ENCODE measurements at places on chromosomes 12 and 14. TPM values are rescaled to one million over a fixed set of nuclear protein-coding genes. Genes with fewer than 3 reads are reported as not detected.

The VWF gene
- total RNA-seq: 0.23 TPM

The USP44 gene
- total RNA-seq: 4.3 TPM

The CLEC12A gene
- total RNA-seq: not detected

DNA sequence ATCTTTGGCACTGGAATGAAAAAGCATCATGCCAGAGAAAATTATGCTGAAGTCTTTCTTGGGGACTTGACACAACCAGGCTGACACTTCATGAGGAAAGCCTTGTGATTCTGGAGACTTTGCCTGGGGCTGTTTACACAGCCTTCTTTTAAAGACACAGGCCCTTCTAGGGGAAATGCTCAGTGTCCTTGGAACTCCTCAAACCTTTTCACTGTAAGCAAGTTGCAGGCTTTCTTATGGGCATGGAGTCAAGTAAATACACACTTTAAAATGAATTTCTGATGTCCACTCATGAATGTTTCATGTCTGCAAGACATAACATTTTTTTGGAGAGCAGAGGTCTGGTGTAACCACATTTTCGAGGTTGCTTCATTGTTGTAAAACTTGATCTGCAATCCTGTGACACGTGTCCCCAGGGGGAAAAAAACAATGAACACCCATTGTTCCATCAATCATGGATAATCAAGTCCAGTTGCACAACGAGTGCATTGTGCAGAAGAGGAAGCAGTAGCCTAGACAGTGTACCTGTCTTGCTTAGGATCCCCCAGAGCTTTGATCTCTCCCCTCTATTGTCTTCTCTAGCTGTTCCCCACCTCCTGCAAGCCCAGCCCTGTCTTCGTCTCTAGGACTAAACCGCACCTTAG is 155.1 kb upstream of the PRICKLE1 start:
- no peak overlapping the region for H3K27ac ChIP-seq
- no peaks in the 10 kb centered on the region for H3K27me3 ChIP-seq
- peak; percentile 44 for DNase-seq
- peaks cover 21% of the 10 kb centered on the region for H3K4me1 ChIP-seq

DNA sequence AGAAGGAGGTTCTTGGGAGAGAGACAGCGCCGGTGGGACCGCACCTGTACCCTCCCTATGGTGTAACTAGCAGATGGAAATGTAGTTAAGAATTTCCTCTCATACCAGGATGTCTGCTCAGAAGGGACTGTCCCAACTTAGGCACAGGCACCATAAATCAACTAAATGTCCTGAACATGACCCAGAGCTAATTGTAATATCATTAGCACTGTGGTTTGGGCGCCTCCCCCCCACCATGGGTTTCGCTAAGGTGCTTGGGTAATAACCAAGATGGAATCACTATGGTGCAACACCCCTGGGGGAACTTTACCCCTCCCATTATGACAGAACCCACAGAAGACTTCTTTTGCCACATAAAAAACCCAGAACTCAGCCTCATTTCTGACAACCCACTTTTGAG is 15.9 kb downstream of the ZNF641 start:
- H3K36me3 ChIP-seq: no peaks in the 10 kb centered on the region
- H3K27me3 ChIP-seq: no peaks in the 10 kb centered on the region
- DNase-seq: no peak
- no peak overlapping the region for H3K4me3 ChIP-seq
- H3K4me1 ChIP-seq: no peaks in the 10 kb centered on the region

DNA sequence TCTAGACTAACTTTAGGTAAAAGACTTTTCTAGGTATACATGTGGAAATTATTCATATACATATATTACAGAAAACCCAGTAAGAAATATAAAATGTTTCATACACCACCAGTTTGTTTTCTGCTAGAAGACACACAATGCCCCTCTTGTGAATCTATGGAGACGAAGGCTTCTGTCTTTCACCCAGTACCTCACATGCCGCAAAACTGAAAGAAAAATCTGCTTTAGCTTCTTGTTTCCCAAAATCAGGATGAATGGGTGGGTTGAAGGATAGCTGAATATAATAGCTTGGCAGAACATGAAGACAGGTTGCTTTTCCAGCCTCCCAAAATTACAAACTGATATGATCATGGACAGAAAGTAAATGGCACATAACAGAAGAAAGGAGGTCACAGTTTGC is 1.3 kb downstream of the TAS2R30 start:
- H3K27ac ChIP-seq: no peak overlapping the region
- no peak overlapping the region for H3K4me3 ChIP-seq
- no peaks in the 10 kb centered on the region for H3K36me3 ChIP-seq

- H3K4me3 ChIP-seq: no peak overlapping the region
- no peaks in the 10 kb centered on the region for H3K36me3 ChIP-seq
- H3K27ac ChIP-seq: no peak overlapping the region
- H3K27me3 ChIP-seq: no peaks in the 10 kb centered on the region
- no peaks in the 10 kb centered on the region for H3K4me1 ChIP-seq
Observed at GRCh38 chr12:119204131-119204530, 25.4 kb downstream of the HSPB8 start.

The NANOG gene
- 0.16 TPM for total RNA-seq

DNA sequence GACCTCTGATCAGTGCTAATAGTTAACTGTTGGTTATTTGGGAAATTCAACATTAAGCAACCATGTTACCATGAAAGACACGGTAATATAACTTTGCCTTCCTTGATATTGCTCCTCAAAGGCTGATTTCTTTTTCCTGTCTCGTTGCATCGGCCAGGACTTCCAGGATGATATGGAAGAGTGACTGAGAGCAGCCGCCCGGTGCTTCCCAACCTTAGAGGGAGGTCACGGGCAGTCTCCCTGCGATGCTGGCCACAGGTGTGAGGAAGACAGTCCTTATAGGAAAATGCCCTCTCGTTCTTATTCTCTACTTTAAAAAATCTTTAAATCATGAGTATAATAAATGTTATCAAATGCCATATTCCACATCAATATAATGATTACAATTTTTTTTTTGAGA is 33.1 kb upstream of the GPR132 start:
- H3K36me3 ChIP-seq: no peaks in the 10 kb centered on the region
- H3K4me1 ChIP-seq: peaks cover 4% of the 10 kb centered on the region
- H3K27me3 ChIP-seq: peaks cover 6% of the 10 kb centered on the region
- DNase-seq: no peak

GRCh38 chr12:33587784-33588712 is 148.4 kb upstream of the SYT10 start:
- peaks cover 7% of the 10 kb centered on the region for H3K4me1 ChIP-seq
- no peaks in the 10 kb centered on the region for H3K36me3 ChIP-seq
- DNase-seq: peak; percentile 79
- no peak overlapping the region for H3K4me3 ChIP-seq
- H3K27ac ChIP-seq: peak overlapping the region; percentile 69

GRCh38 chr12:39417916-39418315 is 25.0 kb downstream of the KIF21A start:
- no peaks in the 10 kb centered on the region for H3K36me3 ChIP-seq
- H3K4me3 ChIP-seq: no peak overlapping the region
- no peak overlapping the region for H3K27ac ChIP-seq

DNA sequence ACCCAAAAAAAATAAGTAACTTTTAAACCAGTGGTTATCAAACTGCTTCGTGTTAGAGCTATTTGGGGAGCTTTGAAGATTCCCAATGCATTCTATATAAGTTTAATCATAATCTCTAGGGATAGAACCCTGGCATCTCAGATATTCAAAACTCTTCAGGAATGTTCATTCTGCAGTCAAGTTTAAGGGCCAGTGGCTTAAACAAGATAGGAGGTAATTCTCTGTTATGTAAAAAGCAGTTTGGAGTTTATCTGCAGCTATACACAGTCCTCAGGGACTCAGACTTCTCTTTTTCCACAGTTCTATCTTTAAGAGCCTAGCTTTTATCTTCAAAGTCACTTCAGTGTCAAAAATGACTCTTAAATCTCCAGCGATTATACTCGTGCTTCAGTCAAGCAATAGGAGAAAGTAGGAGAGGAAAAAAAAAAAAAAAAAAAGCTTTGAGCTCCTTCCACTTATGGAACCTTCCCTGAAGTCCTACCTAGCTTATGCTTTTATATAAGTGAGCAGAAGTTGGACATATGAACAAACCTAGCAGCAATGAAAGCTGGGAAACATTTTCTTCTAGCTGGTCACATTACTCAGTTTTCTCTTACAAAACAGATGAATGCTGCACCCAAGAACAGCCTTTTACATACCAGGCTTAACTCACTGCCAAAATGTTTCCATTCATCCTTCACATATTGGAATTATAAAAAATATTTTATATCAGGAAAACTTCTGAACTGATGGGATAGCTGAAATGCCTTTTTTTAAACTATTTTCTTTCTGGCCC is 302.8 kb downstream of the FSCB start:
- no peaks in the 10 kb centered on the region for H3K27me3 ChIP-seq
- no peaks in the 10 kb centered on the region for H3K36me3 ChIP-seq
- no peak overlapping the region for H3K27ac ChIP-seq
- no peaks in the 10 kb centered on the region for H3K4me1 ChIP-seq

GRCh38 chr12:77973579-77973978 is 142.9 kb downstream of the NAV3 start:
- H3K4me3 ChIP-seq: no peak overlapping the region
- no peaks in the 10 kb centered on the region for H3K4me1 ChIP-seq
- H3K27me3 ChIP-seq: no peaks in the 10 kb centered on the region
- DNase-seq: no peak
- peaks cover 9% of the 10 kb centered on the region for H3K36me3 ChIP-seq

DNA sequence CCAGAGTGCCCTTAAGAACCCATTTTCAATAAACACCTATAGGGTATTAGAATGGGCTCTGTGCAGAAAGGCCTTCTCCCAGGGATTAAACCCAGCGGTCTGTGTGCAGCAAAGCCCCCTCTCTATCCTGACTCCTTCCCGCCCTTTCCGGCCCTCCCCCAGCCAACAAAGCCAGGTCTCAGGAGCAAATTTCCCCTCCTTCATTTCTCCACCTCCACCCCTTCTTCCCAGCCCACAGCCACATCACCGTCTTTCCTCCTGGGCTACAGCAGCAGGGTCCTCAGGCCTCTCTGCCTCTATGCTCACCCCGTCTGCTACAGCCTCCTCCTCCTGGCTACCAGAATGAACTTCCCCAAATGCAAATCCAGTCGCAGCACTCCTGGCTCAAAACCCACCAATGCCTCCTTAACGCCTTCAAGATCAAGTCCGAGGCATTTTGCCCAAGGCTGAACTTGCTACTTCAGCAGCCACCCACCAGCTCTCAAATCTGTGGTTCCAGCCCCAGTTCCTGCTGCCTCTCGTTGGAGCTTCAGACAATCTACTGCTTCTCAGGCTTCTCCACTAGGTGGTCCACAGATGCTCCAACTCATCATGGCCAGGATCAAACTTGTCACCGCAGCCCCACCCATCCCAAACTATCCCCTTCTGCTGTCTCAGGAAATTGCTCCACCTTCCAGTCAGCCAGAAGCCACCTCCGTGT is 134.8 kb downstream of the BCL11B start:
- H3K27me3 ChIP-seq: no peaks in the 10 kb centered on the region
- H3K36me3 ChIP-seq: no peaks in the 10 kb centered on the region
- no peaks in the 10 kb centered on the region for H3K4me1 ChIP-seq
- H3K4me3 ChIP-seq: no peak overlapping the region
- DNase-seq: no peak

DNA sequence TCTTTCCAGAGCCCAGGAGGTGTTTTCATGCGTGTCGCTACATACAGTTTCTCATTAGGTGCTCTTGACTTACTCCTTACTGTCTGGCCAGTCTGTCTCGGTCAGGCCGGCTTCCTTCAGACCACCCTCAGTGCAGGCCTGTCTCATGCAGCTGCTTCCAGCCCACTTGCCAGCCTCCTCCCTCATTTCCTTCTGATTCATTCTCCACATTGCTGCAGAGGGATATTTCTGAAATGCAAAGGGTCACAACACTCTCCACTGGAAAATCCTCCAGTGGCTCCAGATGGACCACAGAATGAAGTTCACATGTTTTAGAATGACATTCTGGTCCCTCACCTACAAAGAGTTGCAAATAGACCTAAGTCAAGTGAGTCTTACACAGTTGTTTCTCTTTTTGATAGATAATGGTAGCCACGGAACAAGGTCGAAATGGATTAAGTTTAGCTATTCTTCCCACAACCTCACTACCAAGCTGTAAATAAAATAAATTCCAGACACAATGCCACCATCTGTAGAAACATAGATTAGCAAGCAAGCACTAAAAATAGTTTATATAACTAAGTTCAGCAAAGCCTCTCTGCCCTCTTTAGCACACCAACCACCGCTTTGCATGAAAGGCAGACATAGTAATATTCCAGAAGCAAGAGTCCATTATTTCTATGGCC is 146.9 kb downstream of the ESR2 start:
- H3K27me3 ChIP-seq: no peaks in the 10 kb centered on the region
- peak overlapping the region; percentile 24 for H3K27ac ChIP-seq
- DNase-seq: peak; percentile 63
- peaks cover 9% of the 10 kb centered on the region for H3K4me1 ChIP-seq
- H3K36me3 ChIP-seq: no peaks in the 10 kb centered on the region

The CELA1 gene
- total RNA-seq: not detected

DNA sequence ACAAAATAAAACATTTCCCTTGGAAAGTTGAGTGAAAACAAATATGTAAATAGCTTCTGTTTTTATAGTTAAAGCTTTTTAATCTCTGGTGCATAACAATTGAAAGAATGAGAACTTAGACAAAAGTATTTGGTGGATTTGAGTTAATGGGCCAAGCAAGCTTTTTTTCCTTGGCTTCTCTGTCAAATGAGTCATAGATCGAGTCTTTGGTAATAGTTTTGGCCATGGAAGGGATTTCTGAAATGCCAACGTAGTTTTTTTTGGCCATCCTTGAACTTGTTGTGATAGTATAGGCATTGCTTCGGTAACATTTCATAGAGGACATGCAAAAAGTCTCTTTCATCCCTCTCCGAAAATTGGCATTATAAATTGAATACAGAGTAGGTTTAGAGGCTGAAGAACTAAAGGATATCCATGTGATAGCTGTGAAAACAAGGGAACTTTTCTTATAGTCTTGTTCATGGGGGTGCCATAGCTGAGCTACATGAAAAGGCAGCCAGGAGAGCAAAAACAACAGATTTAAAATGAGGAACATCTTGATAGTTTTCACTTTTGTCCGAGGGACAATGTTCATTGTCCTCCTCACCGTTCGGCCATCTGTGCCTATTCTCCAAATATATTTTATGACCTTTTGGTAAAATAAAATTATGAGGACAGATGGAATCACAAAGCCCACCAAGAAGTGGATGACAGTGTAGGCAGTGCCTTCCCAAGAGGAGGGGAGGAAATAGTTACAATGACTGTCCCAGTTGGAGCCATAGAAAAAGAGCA is 34.7 kb downstream of the GPR19 start:
- H3K4me3 ChIP-seq: no peak overlapping the region
- no peaks in the 10 kb centered on the region for H3K4me1 ChIP-seq
- H3K27me3 ChIP-seq: no peaks in the 10 kb centered on the region
- no peaks in the 10 kb centered on the region for H3K36me3 ChIP-seq
- no peak overlapping the region for H3K27ac ChIP-seq
- DNase-seq: peak; percentile 82

GRCh38 chr12:31801872-31802271 is 73.1 kb upstream of the AMN1 start:
- H3K4me3 ChIP-seq: no peak overlapping the region
- H3K4me1 ChIP-seq: no peaks in the 10 kb centered on the region
- no peak overlapping the region for H3K27ac ChIP-seq
- H3K27me3 ChIP-seq: no peaks in the 10 kb centered on the region

DNA sequence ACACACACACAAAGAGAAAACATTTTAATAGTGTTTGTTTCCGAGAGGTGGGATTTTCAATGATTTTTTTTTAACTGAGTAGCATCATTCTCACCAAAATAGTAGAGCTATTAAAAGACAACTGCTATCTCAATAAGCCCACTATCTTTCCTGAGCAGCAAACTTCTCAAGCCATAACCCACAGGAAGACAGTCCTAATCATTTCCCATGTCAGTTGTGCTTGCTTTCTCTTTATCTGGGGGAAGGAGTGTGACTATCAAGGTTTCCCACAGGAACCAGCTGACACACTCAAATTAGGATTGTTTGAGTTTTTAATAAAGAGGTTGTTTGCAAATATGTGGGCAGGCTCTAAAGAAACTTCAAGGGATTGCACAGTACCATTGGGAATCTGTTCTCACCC is 4.9 kb upstream of the MAX start:
- no peak overlapping the region for H3K4me3 ChIP-seq
- no peak for DNase-seq
- H3K36me3 ChIP-seq: no peaks in the 10 kb centered on the region
- H3K27me3 ChIP-seq: no peaks in the 10 kb centered on the region
- no peak overlapping the region for H3K27ac ChIP-seq
